ENCODE measurements at places on chromosomes 12 and 14. TPM values are rescaled to one million over a fixed set of nuclear protein-coding genes. Genes with fewer than 3 reads are reported as not detected.

DNA sequence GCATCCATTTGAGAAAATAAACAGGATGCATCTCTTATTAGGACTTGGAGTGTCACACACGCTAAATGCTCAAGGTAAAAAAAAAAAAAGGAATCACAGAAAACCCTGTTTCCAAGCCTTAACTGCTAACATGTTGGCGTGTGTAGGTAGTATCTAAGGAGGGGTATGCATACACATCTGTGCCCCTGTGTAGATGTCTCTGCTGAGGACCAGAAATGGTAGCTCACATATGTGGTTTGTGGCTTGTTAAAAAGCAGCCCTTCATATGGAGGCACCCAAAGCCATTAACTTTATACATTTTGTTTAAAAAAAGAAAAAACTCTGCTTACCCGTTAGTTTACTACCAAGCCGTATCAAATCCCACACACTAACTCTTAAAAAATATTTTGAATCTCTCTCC is 314.1 kb downstream of the SNAPC1 start:
- no peak for DNase-seq

- DNase-seq, result no peak
Observed at GRCh38 chr12:131607658-131608447, 103.0 kb upstream of the SFSWAP start.

- no peak for DNase-seq
Observed at GRCh38 chr14:37991027-37991426, 216.7 kb upstream of the SSTR1 start.

DNA sequence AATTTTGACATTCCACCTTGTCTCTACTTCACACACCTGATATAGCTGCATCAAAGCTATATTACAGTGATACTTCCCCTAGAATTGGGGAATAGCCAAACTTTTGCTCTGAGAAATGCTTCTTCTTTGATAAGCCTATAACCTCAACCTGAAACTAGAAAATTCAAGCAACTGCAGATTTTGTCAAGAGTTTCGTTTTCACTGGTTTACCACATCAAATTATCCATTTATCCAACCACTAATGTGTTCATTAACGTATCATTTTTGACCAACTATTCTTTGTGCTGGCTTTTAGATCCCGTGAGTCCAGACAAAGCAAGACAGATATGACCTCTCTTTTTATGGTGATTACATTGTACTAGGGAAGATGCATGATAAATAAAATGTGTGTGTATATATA is 13.5 kb upstream of the TAS2R46 start:
- no peak for DNase-seq

- no peak for DNase-seq
Observed at GRCh38 chr14:100110816-100111215, 45.6 kb downstream of the EVL start.

- peak; percentile 48 for DNase-seq
Observed at GRCh38 chr12:104381731-104382480, 74.8 kb upstream of the CHST11 start.

DNA sequence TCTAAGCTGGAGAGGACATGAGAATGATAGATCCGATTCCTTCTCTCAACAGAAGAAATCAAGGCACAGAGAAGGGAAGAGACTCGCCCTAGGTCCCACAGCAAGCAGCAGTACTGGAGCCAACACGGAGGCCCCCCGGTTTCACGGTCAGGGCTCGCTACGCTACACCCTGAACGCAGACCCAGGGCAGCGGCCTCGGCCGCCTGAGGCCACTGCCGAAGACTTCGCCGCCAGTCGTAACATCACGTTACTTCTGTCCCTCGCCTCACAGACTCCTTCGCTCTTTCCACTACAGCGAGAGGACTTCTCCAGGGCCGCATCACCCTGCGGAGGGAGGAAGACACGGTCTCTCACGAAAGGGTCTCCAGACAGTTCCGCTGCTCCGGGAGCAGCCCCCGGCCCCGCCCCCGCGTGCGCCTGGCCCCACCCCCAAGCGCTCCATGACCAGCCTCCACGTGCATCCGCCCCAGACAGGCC is 411 bp upstream of the DCAF4 start:
- no peak for DNase-seq

DNA sequence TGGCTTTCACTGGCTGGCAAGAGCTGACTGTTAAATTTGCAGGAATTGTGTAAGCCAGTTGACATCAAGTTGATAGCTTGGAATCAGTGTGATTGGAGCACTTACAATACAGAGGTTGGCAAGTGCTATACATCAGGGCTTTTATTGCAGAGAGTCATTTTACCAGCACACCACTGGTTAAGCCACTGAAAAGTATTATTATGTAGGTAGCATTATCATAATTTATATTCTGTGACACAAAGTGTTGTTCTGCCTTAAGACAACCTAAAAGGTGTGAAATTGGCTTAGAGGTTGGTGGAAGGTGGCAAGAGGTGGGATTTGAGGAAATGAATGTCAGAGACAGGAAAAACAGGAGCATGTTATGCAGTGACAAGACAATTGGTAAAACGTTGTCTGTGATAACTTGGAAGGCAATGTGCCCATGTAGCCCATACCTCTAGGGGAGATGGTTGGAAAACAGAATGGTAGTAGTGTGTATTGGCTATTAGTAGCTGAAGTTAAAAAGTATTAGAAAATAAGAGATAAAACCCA is 172.9 kb upstream of the PRICKLE1 start:
- DNase-seq, result no peak

- DNase-seq, result no peak
Observed at GRCh38 chr14:24845851-24846250, 204.1 kb downstream of the STXBP6 start.

- DNase-seq, result no peak
Observed at GRCh38 chr12:16187660-16188059, 89.8 kb downstream of the SLC15A5 start.

DNA sequence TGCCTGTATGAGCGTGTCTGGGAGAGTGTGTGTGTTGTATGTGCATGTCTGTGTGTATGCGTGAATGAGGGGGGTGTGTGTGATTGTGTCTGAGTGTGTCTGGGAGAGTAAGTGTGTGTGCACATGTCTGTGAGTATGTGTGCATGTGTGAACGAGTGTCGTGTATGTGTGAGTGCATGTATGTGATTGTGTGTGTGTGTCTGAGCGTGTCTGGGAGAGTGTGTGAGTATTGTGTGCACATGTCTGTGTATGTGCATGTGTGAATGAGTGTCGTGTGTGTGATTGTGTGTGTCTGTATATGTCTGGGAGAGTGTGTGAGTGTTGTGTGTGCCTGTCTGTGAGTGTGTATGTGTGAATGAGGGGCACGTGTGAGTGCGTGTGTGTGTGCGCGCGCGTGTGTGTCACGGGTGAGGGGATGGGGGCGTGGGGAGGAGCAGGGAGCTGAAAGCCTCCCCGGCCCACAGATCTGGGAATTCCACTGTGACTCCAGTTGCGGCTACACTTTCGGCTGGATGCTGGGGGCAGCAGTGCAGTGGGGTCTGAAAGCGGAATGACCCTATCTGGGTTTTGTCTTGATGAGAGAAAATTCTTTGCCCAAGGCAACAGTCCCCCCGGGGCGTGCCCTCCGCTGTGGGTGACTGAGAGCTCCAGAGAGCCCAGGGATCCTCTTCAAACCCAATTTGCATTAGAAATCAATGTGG is 138.1 kb upstream of the MED13L start:
- no peak for DNase-seq

- no peak for DNase-seq
Observed at GRCh38 chr12:6143303-6143675, 18.8 kb upstream of the VWF start.

- DNase-seq, result no peak
Observed at GRCh38 chr12:92191061-92191460, 45.4 kb upstream of the BTG1 start.

Gene NXPH4
- 0.28 TPM for polyA plus RNA-seq

Gene DHRS2
- polyA plus RNA-seq, result 309 TPM

Gene CD27
- polyA plus RNA-seq, result 1.7 TPM

Gene HCAR1
- 0.46 TPM for polyA plus RNA-seq

Gene CS
- polyA plus RNA-seq, result 101 TPM
